Left forelimb (tissue), 1 donor: ENCODE measurements at places on chromosomes 3 and 15.
A peak's percentile ranks its signal among the peaks of the same experiment; 100 is the strongest.

GRCh38 chr3:61563313-61564271 is 2.2 kb downstream of the PTPRG start:
- DNase-seq = peak; percentile 69

DNA sequence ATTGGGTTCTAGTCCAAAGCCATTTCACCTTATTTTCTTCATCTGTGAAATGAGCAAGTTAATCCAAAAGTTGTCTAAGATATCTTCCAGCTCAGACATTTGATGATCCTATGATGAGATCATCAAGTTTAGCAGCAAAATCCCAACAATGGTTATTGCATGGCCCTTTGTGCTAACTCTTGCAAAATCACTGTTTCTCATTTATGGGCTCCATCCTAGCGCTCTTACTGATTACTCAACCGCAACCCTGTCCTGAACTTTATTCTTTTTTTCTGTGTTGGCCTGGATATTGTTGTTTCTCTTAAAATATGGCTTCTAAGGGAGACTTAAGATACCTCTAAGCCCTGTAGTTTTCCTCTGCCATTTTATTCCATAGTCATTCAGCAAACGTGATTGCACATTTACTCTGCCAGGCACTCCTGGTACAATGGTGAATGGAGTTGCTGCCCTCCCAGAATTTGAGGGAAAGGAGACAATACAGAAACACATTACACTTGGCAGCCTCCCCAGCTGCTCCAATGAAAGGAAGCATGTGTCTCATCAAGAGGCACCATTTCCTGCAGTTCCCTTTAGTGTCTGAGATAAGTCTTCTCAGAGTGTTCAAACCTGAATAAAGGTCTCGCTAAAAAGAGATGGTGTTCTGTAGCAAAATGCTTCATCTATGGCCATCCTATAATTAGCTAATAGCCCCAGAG is 4.4 kb downstream of the GXYLT2 start:
- DNase-seq = no peak

DNA sequence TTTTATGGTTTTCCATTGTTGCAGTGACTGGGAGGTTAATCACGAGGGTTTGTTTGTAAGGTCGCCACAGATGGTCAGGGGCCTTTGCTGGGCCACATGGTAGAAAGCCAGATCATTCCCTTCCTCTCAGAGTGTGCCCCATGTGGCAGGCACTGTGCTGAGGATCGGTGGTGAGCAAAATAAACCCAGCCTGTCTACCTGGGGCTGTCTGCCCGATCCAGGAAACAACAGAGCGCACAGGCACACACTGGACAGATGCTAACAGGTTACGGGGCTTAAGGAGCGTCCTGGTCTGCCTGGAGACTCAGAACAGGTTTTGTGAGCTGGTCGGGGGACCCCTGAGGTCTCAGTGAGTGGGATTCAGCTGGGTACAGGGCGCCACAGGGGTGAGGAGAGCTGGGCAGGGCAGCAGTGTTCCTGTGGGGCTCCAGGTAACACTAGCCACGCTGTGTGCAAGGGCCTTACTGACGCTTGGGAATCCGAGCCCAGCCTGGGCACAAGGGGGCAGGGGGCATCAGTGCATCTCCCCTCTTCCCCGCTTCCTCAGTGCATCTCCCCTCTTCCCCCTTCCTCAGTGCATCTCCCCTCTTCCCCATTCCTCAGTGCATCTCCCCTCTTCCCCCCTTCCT is 136.4 kb downstream of the DNAJB8 start:
- DNase-seq = peak; percentile 40

DNA sequence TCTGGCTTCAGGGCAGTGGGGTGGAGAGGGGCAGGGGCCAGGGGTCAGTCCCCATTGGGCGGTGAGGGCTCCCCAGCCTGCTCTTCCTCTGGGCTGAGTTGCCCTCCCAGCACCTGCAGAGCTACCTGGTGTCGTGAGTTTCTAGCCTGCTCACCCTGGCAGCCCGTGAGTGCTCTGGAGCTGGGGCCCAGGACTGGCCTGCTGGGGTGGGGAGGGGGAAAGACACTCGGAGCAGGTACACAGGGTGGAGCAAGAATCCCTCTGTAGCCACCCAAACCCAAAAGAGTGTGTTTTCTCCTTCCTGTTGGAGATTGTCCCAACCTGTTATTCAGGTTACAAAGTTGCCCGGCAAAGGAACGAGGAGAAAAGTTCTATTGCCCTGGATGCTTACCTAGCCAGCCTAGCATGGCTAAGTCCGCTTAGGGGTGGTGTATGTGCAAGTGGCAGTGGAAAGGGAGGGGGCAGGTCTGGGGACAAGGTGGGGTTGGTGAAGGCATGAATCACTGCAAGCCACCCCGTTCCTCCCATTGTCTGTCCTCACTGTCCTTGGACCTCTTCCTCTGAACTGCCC is 8.9 kb downstream of the FAM3D start:
- no peak for DNase-seq

GRCh38 chr15:93146196-93146595 is 57.2 kb upstream of the RGMA start:
- no peak for DNase-seq
